ENCODE measurements at places on chromosomes 12 and 14.

GRCh38 chr12:16037533-16037932 lies 126.4 kb downstream of the DERA start:
- no peak for DNase-seq

GRCh38 chr12:53653595-53653994 lies 22.3 kb downstream of the ATP5MC2 start:
- no peak for DNase-seq

GRCh38 chr12:19482551-19483109 lies 43.3 kb downstream of the AEBP2 start:
- no peak for DNase-seq

DNA sequence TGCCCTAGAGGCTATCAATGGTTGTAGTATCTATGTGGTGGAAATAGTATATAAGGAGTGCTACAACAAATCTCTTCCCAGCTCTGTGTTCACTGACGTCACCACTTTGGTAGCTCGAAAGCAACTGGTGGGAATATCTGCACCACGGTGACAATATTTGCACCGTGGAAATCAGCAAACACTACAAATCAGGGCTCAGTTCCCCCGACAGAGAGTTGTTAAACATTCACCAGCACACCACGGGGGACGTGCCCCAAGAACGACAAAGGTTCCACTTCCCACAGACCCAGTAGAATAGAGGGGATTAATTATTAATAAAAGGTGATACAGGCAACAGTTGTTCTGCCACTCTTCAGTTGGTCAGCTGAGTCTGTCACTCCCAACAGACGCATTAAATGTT lies 98.4 kb downstream of the CCDC60 start:
- no peak for DNase-seq

DNA sequence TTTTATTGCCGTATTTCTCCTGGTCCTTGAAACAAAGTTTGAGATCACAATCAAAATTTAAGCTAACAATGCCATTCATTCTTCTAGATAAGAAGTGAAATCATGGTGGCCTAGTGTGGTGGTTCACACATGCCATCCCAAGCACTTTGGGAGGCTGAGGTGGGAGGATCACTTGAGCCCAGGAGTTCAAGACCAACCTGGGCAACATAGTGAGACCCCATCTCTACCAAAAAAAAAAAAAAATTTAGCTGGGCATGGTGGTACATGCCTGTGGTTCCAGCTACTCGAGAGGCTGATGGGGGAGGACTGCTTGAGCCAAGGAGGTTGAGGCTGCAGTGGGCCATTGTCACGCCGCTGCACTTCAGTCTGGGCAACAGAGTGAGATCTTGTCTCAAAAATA lies 24.2 kb downstream of the GDF11 start:
- no peak for DNase-seq
